ENCODE measurements at places on chromosomes 7 and 10.

GRCh38 chr10:131755200-131755599, 145.6 kb upstream of the PPP2R2D start:
- DNase-seq, result no peak

GRCh38 chr10:8213735-8214134, 159.2 kb downstream of the GATA3 start:
- DNase-seq, result no peak

DNA sequence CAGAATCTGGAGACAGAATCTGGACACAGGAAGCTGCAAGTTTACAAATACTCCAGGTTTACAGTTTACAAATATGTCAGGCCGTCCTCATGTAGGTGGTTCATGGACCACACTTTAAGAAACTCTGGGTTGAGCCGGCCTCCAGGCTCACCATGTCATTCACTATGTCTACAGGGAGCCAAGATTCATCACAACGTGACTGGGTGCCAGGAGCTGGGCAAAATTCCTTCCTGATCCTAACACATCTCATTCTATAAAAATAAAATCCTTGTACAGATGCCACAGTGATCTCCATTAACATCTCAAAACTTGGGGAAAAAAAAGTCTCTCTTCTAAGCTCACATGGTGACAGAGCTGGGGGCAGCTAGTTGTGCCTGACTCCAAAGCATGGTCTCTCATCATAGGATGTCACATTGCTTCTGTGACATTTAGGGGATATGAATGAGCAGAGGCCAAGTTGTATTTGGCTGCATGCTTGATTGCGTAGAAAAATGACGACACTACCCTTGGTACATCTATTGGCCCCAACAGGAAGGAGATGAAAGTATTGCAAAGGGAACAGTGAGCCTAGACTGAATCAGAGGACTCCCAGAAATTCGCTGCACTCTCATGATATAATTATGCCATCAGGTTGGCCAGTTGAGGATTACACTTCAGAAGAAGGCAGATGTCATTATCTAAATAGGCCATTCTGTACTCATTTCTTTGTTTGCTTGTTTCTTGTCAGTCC, 35.9 kb downstream of the MTURN start:
- no peak for DNase-seq

DNA sequence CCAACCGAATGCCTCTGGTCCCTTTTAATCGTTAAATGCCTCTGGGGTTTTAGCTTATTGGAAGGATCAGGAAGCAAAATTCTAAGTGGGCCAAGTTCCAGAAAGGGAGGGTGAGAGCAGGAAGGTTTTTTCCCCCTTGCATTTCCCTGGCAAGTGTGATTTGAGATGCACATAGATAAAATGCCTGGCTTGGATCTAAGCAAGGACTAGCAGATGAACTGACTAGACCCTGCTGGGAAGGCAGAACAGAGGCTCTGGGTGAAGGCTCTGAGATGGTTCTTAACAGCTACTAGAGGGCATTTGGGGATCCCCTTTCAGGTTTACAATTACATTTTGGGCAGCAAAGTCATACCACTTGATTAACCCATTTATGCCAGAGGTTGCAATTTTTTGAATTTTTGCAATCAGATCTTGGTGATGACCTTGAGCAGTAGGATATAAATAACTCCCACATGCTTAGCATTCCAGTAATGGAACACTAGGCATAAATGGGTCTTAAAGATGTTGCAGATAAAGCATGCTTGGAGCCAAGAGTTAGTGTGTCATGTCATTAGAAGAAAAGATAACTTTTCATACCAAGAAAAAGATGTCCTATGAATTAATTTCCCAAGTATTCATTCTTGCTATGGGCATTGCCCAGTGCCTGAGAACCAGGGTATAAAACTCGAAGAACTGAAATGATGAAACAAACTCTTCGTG, 205.9 kb downstream of the SEC23IP start:
- no peak for DNase-seq

- peak; percentile 54 for DNase-seq
Observed at GRCh38 chr7:114412548-114412947, 2.1 kb upstream of the FOXP2 start.

- no peak for DNase-seq
Observed at GRCh38 chr10:97640868-97641811, 669 bp downstream of the PI4K2A start.

DNA sequence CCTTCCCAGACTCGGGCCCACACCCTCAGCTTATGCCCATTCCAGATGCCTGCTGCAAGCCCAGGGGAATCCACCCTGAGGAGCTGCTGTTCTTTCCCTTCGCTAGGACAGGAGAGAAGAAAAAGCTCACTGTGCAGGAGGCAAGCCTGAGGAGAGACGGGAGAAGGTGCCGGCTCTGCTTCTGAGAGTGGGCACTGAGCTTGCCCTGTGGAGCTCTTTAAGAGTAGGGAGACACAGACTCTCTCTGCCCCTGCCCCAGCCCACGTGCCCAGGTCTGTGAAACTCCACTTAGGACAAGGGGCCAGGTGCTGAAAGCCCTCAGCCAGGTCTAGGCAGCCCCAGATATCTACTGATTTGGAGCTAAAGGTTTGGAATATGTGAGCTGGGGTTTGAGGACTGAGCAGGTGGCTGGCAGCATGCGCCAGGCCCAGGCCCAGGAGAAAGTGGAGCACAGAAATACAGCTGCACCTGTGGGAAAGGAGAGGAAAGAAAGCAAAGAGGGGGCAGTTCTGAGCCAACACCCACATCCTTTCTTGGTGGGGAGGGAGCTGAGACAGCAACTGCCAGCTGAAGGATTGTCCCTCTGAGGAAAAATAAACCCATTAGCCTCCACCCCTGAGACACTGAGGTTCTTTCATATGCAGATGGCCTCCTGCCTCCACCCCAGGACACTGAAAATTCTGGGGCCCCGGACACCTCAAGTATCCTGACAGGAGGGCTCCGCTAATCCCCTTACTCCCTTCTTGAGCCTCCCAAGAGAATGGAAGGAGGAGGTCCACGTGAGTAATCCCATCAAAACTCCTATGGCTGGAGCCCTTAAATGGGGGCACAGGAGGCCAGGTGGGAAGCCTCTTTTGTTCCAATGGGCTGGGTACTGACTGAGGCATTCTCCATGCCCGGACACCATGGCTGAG, 7.3 kb downstream of the POLL start:
- no peak for DNase-seq

DNA sequence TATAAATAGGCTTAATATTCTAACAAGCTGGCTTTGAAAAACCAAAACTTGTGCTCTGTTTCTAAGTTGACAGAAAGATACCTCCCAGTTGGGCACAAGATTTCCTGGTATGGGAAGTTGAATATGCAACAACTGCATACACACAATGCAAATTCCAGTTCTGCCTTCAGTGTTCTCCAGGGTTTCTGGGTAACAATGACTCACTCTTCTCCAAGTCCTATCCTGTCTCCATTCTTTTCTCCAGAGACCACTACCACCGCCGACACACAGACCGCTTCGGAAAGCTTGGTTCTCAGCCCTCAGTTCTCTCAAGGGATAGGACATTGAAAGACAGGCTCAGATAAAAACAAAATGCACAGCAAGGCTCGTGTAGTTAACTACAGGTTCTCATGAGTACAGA, 12.2 kb downstream of the PDE1C start:
- DNase-seq, result no peak

DNA sequence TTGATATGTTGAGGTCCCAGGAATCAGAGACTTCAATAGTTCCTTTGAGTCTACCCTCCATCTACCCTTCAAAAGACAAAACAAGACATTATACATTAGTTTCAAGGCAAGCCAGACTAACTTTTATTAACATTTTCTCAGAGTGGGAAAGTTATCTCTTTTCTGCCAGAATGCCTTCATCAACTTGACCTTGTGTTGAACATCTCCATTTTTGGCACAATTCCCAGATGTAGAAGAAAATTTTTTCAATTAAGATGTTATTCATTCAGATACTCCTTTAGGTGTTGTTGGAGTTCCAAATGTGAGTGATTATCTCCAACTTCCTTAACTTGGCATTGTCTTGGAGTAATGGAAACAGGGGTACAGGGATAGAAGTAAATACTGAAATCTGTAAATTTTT, 59.1 kb downstream of the NRF1 start:
- no peak for DNase-seq

DNA sequence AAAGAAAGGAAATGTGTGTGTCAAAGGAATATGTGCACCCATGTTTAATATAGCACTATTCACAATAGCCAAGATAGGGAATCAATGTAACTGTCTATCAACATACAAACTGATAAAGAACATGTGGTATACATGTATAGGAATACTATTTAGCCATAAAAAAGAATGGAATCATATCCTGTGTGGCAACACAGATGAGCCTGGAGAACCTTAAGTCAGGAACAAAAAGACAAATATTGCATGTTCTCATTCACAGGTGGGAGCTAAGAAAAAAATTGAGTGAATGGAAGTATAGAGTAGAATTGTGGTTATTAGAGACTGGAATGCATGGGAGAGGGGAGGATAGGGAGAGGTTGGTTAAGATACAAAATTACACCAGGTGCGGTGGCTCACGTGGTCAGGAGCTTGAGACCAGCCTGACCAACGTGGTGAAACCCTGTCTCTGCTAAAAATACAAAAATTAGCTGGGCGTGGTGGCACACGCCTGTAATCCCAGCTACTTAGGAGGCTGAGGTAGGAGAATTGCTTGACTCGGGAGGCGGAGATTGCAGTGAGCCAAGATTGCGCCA, 10.5 kb downstream of the URGCP start:
- no peak for DNase-seq

DNA sequence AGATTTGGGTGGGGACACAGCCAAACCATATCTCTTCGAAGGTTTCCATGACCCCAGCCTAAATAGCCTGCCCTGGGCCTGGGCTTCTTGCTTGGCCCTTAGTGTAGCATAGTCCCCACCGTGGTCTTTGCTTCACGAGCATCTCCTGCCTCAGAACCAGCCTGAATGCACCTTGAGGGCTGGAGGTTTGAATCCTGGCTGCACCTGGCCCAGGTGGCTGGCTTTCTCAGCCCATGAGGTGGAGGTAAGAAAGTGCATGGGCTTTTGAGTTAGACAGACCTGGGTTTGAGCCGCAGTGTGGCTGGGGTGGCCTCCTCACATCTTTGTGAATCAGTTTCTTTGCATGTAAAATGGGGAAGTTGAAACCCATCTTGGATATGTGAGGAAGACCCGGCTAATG, 24.2 kb upstream of the PCBD1 start:
- DNase-seq, result no peak

DNA sequence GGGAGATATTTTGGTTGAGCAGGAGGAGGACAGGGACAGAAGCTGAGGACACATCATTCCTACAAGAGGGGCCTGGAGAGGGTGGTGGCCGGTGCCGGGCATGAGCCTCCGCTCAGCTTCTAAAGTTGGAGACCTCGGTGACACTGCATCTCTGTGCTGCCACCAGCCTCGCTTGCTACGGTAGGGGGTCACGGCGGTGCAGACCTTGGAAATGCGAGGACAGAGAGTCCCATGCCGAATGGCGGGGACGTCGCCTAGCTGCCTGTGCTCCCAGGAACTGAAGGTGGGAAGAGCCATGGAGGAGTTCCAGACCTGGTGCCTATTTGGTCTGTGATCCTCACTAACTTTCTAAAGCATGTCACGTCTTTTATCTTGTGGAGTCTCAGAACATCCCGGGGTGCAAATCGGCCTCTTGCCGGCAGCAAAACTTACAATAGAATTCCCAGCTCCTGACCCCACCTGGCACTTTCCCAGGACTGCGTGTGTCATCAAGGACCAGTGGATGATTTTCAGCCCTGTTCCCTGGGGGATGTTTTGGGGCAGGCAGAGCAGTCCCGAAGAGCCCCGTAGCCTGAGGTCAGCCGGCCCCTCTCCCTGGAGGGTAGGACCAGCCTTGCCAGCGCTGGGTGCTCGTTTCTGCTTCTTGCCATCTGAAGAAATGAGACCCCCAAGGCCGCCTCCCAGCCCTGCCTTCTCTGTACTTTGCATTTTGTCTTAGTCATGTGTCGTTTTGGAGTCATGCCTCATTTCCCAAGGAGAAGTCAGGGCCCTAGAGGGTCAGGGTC, 205.8 kb upstream of the SHH start:
- DNase-seq, result no peak

GRCh38 chr7:141675436-141676215, 26.3 kb downstream of the DENND11 start:
- DNase-seq, result no peak

DNA sequence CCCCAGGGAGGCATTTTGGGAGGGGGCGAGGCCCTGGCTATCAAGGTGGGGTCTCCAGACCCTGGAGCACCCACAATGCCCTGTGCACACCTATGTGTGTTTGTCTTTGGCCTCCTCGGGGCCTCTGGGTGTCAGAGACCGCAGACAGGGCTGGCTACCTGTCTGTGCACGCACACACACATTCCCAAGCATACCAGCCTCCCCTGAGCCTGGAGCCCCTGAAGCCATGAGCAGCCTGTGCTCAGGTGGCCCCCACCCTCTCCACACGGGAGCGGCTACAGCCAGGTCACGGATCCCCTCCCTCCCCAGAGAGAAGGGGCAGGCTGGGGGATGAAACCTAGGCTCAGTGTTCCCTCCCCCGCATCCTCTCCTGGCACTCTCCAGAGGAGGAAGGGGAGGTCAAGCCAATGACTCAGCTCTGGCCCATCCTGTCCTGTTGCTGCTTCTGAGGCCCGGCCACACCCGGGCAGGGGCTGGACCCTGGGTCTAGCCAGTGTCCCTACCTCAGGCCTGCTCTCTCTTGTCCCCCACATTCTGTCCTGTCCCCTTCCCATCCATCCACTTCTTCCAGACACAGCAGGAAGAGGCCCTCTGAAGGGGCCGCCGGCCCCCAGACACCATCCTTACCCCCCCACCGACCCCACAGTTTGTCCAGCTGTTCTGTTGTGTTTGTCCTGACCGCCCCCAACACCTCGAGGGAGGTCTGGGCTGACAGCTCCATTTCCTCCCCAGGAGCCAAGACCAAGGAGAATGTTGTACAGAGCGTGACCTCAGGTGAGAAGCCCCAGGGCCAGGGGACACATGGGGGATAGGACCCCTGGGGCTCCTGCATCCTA, 720 bp downstream of the SNCG start:
- DNase-seq, result no peak

GRCh38 chr10:126519992-126520391, 131.7 kb upstream of the ADAM12 start:
- no peak for DNase-seq

GRCh38 chr10:110758898-110759297, 112.8 kb upstream of the PDCD4 start:
- DNase-seq, result no peak

- no peak for DNase-seq
Observed at GRCh38 chr7:108086546-108086945, 43.6 kb downstream of the LAMB4 start.

DNA sequence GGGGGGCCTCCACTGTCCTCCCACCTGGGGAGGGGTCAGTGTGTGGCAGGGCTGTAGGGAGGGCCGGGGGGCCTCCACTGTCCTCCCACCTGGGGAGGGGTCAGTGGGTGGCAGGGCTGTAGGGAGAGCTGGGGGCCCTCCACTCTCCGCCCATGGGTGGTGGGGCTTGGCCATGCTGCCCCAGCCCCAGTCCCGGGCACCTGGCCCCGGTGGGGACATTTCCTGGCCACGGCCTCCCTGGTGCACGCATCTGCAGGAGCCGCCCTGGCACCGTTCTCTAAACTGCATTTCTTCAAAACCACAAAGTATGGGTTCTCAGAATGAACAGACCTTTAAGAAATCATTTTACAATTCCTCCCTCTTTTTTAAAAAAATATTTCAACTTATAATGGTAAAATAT, 89.3 kb upstream of the PDGFA start:
- no peak for DNase-seq

Measured in NCI-H1105 treated with DMSO at 0.1 percent for 48 hours (cell line).